ENCODE measurements at places on chromosomes 6 and 20.

GRCh38 chr6:137311940-137312339 is 92.8 kb upstream of the IFNGR1 start:
- DNase-seq, result no peak

- DNase-seq, result no peak
These were observed 8.3 kb upstream of the ZBTB2 start for GRCh38 chr6:151399679-151400078.

DNA sequence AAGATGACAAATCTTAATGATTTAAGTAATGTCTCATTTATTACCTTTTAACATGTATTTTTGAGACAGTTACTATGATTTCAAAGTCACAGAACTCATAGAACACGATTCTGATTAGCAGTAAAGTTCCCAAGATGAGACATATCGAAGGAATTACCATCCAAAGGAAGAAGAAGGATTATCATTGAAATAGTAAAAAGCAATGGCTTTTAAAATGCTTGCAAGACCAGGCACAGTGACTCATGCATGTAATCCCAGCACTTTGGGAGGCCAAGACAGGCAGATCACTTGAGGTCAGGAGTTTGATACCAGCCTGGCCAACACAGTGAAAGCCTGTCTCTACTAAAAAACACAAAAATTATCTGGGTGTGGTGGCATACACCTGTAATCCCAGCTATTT is 219.2 kb downstream of the KHDC1L start:
- DNase-seq, result no peak

DNA sequence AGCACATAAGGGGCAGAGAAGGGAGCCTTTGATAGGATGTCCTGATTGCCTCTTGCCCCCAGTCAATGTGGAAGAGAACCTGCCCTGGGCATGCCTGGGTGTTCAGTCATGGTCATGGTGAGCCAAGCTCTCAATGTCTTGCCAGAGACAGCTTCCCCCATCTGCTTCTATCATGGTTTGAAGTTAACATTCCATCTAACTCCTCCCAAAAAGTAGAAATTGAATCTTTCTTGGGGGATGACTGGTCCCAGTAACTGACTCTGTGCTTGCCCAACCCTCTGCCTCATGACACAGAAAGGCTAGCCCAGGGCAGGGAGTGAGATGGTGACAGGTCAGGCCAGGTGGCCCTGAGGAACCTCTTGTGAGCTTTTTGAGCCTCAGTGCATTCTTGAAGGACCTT is 60.1 kb downstream of the ADTRP start:
- DNase-seq, result no peak

DNA sequence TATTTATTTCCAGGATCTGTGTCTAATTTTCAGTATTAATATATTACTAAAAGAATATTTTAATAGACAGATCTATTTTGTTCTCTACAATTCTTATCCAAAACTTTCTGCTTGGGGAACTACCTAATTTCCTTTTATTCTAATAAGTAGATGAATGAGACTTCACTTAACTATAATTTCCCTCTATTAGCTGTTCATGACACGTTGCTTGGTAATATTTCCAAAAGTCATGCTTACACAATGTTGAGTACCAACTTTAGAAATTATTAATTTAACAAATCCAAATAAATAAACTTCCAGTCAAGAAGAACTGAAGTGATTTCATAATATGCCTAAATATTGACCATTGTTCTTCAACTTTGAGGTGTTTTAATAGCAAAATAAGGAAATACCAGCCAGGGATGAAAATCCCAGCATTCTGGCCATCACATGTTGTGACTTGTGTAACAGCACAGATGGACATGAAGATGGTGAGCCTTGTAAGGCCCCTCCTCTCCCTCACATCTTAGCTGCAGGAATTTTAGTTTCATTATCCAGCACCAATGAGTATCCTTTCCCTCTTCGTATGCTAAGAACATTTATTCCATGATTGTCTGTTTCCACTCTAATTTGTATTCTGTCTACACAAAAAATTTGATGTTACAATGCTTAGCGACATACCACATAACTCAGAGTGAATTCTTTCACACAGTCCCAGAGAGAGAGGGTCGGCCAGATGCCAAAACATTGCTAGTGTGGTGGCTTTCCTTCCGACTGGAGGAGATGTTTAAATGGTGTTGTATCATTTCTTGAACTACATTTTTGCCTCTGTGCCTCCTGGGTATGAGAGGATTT is 137.5 kb downstream of the FOXA2 start:
- no peak for DNase-seq

DNA sequence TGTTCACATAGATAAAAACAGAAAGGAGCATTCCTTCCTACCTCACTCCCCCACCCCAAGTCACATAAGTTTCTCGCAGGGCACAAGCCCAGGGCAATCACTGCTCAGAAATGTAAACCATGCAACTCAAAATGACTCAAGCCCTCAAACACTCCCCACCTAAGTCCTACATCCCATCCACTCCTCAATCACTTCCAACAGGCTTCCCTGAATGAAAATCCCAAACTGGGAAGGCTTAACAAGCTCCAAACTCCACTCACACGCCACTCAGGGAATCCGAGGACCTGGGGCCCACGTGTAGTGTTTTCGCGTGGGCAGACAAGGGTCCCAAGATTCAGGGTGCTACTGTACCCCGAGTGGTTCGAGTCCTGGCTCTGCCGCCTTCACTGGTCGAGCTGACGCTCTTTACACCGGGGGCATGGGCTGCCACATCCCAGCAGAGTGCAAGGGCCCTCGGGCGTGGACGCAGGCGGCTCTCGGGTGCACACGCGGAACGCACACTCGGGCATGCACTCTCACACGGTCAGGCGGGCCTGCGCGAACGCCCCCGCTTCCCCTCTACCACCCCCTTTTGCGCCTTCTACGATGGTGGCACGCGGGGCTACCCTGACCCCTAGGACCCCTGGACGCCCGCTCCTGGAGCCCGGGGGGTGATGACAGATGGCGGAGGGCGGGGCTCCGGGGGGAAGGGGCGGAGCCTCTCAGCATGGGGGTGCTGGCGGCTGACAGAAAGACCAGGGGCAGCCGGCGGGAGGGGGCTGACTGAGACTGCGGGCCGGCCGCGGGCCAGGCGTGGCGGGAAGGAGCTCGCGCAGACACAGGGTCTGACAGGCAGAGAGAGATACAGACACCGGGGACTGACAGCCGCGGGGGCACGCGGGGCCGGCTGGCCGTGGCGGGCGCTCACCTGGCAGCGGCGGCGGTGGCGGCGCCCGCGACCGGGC is 657 bp downstream of the ZHX3 start:
- no peak for DNase-seq

DNA sequence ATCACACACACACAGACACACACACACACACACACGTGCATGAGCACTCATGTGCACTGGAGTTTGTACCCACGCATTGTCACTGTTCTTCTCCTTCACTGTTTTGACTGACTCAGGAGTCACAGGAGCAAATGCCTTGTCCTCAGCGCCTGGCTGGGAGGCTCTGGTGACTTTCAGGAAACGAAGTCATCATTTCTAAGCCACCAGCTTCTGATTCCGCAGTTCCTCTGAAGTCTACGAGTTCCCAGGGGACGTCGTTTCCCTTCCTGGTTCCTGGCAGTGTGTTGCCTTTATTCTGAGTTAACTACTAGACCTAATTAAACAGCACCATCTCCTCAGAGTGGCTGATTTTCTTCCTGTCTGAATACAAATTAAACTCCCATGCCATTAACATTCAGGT is 82.2 kb upstream of the PMEPA1 start:
- DNase-seq, result no peak

GRCh38 chr6:156919370-156919769 is 142.2 kb downstream of the ARID1B start:
- DNase-seq, result no peak

- no peak for DNase-seq
These were observed 49.4 kb upstream of the RREB1 start for GRCh38 chr6:7058250-7058923.

DNA sequence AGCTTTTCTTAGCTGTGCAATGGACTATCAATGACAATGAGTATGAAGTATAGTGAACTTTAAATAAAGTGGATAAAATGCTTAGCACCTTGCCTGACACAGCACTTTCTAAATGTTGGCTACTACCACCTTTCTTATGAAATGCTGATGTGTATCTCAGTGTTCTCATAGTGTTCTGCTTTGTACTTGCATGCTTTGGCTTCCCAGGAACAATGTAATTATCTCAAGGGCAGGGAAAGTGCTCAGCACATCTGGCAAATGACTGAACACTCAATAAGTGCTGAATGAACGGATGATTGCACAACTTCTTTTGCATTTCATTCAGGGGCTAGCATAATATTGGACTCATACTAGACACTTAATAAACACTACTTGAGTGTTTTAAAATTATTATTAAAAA is 28.2 kb upstream of the NOX3 start:
- DNase-seq, result no peak

GRCh38 chr6:27593200-27593818 is 120.4 kb upstream of the ZNF184 start:
- DNase-seq, result no peak

GRCh38 chr6:37298958-37299357 is 41.0 kb upstream of the TMEM217 start:
- DNase-seq, result no peak

DNA sequence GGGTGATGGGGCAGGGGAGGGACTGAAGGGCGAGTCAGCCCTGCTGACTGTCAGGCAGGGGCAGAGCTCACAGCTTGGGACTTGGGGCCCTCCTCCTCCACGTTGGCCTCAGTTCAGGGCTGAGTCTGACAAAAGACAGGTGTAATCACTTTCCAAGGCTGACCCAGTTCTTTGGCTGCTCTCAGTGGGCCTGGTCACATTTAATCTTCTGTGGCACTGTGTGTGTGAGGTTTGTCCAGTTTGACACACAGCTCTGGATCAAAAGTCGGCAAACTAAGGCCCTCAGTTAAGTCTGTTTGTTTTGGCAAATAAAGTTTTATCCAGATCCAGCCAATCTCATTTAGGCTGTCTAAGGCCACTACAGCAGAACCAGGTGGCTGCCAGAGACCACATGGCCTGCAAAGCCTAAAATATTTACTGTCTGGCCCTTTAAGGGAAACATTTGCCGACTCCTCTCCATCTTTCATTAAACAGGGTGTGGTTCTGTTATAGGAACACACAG is 5.1 kb upstream of the MAP1LC3A start:
- no peak for DNase-seq

DNA sequence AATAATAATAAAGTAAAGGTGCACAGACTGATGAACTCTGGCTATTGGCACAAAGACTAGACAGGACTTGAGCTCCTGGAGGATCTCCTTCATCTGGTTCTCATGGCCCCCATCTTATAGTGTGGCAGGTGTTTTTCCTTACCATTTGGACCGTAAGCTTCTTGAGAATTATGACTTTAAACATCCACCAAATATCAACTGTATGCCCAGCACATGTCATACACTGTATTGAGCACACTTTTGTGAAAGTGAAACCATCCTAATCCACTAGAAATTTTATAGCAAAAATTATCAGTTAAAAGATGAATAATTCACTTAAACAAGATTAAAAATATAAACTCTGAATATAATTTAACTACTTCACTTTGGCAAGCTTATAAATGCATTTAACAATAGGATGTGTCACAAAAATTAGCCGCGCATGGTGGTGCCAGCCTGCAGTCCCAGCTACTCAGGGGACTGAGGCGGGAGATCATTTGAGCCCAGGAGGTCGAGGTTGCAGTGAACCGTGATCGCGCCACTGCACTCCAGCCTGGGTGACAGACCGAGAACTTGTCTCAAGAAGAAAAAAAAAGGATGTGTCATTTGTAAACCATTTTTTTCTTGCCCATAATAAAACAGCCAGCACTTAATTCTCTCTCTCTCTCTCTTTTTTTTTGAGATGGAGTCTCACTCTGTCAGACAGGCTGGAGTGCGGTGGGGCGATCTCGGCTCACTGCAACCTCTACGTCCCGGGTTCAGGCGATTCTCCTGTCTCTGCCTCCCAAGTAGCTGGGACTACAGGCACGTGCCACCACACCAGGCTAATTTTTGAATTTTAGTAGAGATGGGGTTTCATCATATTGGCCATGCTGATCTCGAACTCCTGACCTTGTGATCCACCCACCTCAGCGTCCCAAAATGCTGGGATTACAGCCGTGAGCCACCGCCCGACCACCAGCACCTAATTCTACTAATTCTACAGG is 9.1 kb downstream of the HIVEP2 start:
- DNase-seq, result no peak

DNA sequence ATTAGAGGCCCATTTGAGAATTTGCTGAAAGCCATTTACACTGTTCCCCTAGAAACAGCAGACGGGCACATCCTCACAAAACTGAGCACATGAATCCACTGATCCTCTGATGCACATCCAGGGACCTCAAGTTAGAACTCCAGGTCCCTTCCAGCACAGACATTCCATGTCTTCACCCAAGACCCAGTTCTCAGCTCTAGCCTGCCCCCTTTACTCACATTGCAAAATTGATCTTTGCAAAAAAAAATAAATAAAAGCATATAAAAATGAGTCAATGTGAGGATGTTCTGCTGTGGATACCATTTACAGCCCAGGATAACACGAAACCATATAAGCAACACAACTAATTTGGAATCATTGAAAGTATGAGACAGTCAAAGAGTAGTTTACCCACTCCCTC is 458.2 kb upstream of the JARID2 start:
- no peak for DNase-seq

DNA sequence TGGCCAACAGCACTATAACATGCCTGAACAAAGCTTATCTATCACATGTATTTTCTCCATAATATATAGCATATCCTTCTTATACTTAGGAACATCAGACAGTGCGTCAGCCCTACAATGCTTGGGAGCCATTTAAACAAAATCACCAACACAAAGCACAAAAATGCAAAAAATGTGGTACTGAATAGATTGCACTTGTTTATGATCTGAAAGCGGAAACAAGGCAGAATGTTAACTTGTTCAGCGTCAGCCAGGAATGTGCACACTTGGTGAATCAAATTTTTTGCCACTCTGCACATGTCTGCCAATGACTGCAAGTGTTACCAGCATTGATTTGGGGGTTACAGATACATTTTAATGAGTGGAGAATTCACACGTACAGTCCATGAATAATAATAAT is 14.8 kb downstream of the SLC35A1 start:
- no peak for DNase-seq

DNA sequence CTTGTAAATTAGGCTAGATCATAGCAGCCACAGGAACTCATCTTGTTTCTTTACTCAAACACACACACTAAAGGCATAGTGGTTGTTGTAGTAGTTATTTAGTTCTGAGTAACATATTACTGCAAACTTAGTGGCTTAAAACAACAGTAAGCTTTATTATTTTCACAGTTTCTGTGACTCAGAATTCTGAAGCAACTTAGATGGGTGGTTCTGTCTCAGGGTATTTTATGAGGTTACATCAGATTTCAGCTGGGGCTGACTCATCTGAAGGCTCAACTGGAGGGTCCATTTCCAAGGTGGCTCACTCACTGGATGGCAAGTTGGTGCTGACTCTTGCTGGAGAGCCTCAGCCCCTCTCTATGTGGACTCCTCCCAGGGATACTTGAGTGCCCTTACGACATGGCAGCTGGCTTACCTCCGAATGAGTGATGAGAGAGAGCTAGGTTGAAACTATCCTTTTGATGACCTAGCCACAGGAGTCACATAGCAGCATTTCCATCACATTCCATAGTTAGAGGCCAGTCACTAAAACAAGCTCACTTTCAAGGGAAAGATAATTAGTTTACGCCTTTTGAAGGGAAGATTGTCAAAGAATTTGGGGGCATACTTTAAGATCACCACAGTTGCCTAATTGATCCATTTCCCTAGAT is 136.5 kb upstream of the PRND start:
- DNase-seq, result no peak

GRCh38 chr6:149305372-149305771 is 12.1 kb upstream of the TAB2 start:
- no peak for DNase-seq

GRCh38 chr6:39453241-39453640 is 130.7 kb upstream of the KCNK16 start:
- DNase-seq, result no peak

GRCh38 chr6:15776458-15776980 is 113.7 kb upstream of the DTNBP1 start:
- DNase-seq, result no peak

All from NCI-H1694 treated with DMSO at 0.1 percent for 48 hours (cell line).